Cortex of kidney (tissue), 1 donor: ENCODE measurements at places on chromosomes 6 and 20.

DNA sequence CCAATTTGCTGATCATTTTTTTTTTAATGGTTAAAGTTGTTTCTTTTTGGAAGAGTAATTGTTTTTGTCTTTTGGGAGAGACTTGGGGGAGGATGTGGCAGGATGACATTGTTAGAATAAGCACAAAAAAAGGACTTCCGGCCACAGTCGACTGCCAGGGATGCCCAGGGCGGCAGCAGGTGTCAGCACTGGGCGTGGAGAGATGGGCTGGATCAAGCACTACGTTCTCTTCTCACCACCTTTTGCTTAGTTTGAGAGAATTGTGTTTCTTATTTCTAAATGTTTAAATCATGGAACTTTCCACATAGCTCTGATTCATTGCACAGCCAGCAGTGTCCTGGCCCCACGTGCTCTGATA is 104.6 kb upstream of the FRMD1 start:
- no peak for DNase-seq

DNA sequence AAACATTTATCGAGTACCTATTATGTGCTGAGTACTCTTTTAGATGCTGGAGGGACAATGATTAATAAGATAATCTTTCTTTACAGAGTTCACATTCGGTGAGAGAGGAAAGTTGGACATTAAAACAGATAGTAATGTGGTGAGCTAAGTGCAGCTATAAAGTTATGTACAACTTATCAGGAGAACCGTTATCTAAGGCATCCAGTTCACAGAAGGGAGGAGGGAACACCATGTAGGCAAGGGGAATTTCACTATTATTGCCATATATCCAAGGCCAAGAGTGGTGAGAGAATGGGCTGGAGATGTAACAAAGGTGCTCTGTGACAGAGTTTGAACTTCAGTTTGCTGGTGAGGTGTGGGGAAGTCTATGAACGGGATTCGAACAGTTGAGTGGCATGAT is 105.8 kb downstream of the CARMIL1 start:
- DNase-seq = no peak

DNA sequence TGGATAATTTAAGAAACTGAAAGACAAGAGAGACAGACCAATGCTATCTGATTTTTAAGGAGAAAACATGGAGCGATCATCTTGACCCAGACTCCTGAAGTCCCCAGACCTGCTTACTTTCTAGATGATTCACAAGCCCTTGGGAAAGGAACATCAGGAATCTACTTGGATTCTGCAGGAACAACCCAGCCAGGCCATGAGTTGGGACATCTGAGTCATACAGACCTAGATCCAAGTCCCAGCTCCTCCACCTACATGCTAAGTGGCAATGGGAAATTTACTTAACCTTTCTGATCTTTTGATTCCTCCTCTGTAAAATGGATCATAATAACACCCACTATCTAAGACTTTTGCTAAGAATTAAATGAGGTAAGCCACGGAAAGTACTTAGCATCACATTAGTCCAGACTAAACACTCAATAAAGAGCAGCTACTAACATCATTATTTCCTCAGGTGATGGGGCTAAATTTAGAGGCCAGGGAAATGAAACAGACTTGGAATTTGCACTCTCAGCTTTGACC is 61.0 kb upstream of the MAFB start:
- DNase-seq = no peak

DNA sequence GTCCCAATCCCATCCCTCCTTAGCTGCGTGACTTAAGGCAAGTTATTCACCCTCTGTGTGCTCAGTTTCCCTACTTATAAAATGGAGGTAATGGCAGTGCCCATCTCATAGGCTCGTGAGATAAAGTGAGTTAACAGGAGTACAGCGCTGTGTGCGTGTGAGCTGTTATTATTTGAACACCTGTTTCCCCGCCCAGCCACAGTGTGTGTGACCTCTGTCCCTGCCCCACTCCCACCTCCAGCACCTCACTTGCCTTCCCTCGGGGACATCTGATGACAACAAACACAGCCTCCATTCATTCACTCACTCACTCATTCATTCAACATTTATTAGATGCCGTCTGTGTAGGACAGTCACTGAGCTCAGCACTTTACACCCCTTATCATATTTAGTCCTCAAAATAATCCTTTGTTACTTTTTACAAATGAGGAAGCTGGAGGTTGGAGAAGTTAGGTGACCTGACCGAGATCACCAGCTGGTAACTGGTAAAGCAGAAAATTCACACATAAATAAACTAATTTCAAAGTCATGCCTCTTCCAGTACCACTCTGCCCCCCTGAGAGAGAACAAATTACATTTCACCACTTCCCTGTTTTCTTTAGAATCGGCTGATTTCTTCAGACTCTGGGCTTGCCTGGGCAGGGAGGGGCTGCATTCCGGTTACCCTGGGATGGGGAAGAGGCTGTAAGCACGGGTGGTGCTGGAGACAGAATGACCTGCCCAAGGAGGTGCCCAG is 58.6 kb downstream of the CPNE5 start:
- no peak for DNase-seq

DNA sequence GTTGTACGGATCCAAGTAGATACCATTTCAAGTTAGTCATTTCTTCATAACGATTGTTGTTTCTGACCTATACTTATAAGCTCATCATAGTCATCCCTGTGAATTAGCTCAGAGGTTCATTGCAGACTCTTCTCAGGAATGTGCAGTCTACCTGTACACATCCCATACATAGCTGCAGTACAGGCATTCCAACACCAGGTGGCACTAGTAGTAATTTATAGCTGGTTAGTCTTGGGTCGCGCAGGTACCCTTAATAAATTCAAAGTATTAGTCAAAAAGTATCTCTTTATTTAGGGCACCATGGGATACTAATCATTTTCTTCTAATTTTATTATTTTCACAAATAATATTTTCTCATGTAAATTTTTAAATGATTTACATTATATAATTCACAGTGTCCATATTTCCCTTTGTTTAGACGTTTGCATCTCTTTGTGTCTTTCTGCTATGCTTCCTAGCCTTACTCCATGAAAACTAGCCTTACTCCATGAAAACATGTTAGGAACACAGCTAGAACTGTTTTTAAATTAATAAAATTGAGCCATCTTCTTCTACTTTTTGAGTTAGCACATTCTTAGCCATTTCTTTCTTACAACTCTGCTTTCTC is 128.6 kb upstream of the FAM83B start:
- DNase-seq = no peak

GRCh38 chr20:18851629-18852028 is 38.0 kb downstream of the SCP2D1 start:
- DNase-seq = no peak

GRCh38 chr6:47188588-47189021 is 121.1 kb downstream of the TNFRSF21 start:
- DNase-seq = no peak

- DNase-seq = no peak
Measured at GRCh38 chr20:45322952-45323383, 14.9 kb upstream of the MATN4 start.

DNA sequence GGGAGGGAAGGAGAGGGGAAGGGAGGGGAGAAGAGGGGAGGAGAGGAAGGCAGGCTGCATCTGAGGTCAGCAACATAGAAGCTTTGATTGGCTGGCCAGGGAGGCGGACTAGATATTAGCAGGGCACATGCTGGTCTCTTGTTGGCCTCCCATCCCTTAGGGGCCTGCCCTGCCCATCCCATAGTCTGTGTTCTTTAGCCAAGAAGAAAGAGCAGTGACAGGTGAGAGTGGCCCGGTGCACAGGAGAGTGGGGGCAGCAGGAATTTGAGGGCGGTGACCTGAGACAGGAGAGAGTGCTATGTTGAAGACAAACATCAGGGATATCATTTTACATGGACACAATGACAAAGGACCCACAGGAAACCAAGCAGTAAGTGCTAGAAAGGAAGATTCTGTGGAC is 413.5 kb downstream of the SYNE1 start:
- DNase-seq = no peak

DNA sequence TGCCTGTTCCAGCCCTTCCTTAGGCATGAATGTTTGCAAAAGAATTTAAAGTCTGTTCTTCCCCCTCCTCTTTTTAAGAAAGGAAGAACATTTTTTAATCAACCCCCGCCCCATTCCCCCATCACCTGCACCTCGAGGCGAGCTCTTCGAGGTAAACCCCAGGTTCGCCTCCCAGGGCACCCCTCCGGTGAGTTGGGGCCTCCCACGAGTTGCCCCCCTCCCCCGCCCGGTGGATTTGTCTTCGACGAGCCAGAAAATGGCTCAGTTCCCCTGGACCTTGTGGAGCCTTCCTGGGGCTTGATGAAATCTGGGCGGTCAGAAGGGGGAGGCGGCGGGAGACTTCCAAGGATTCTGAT is 256 bp upstream of the OVOL2 start:
- DNase-seq = no peak

GRCh38 chr6:26594131-26594498 is 2.6 kb upstream of the ABT1 start:
- no peak for DNase-seq

DNA sequence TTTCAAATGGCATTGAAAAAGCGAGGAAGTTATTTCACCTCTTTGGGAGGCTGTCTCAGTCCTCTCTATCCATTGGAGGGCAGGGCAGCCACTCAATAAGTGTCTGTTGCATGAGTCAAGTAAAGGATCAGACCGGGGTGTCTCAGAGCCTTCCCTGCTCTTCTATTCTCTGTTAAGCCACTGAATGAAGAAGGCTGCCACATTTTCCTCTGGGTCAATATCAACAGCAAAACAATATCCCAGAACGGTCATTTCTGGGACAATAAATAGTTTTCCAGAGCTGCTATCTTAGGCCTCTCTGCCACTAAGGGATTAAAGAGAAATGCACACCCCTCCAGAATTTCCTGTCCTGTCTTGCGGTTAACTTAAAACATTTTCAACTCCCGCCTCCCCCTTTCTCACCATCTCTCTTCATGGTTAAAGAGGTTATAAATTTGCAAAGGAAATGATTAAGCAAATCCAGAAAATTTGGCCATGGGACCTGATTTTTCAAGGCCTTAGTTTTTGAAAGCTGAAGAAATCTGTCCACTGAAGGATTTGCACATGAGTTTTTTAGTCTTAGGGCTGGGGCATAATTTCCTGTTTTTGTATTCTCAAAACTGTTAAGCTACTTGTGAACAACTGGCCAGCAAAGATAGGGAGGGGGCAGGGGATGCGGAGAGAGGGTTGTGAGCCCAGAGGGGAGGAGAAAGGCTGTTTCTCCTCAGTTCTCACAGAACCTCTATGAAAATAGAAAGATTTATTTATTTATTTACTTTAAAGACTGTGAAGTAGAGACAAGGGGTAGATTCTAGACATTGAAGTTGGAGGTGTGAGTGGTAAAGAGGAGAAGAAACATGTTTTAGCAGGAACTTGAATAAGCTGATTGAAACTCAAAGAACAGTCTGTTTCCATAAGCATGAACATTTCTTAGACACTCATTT is 135.7 kb downstream of the BCAS1 start:
- DNase-seq = no peak

DNA sequence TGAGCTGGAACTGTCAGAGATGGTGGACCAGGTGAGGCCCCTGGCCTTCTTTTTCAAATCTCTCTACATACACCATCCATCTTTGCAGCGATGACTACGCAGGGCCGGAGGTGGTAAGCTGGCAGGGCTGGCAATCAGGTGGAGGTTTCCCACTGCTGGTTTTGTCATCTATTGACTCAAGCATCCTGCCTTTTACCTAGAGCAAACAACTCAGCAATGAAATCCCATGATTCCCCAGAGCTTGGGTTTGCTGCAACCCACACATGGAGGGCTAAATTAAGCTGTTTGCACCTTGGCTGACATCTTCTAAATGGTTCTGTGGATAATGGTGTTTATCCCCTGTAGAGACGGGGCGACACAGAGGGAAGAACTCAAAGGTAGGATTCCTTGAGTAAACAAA is 170.2 kb downstream of the SCP2D1 start:
- no peak for DNase-seq

DNA sequence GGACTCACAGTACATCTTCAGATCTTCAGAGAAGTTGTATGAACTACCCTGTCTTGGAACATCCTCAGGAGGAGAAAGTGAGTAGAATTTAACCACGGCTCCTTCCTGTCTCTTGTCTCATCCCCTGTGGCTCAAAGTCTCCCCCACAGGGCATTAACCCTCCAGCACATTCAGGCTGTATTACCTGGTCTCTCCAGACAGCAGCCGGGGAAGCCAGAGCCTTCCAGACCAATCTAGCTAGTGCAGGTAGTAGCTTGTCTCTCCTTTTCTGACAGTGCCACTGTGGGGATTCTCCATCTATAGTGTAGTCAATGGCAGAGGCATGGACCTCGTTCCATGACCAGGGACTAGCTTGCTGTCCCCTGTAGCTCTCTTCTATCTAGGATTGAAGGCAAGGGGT is 16.9 kb upstream of the ELMO2 start:
- no peak for DNase-seq

- no peak for DNase-seq
Measured at GRCh38 chr6:12203001-12203400, 87.2 kb upstream of the EDN1 start.

- DNase-seq = no peak
Measured at GRCh38 chr6:165045631-165046030, 263.8 kb downstream of the C6orf118 start.

DNA sequence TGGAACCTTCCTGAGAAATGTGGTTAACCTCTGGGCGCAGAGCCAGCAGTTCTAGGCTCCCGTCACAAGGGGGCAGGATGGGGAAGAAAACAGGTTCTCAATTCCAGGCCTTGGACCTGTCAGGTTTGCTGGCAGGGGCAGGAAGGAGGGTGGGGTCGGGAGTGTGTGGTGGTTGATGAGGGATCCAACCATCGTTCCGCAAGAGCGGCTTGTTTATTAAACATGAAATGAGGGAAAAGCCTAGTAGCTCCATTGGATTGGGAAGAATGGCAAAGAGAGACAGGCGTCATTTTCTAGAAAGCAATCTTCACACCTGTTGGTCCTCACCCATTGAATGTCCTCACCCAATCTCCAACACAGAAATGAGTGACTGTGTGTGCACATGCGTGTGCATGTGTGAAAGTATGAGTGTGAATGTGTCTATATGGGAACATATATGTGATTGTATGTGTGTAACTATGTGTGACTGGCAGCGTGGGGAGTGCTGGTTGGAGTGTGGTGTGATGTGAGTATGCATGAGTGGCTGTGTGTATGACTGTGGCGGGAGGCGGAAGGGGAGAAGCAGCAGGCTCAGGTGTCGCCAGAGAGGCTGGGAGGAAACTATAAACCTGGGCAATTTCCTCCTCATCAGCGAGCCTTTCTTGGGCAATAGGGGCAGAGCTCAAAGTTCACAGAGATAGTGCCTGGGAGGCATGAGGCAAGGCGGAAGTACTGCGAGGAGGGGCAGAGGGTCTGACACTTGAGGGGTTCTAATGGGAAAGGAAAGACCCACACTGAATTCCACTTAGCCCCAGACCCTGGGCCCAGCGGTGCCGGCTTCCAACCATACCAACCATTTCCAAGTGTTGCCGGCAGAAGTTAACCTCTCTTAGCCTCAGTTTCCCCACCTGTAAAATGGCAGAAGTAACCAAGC is 29.6 kb downstream of the SRSF3 start:
- no peak for DNase-seq

DNA sequence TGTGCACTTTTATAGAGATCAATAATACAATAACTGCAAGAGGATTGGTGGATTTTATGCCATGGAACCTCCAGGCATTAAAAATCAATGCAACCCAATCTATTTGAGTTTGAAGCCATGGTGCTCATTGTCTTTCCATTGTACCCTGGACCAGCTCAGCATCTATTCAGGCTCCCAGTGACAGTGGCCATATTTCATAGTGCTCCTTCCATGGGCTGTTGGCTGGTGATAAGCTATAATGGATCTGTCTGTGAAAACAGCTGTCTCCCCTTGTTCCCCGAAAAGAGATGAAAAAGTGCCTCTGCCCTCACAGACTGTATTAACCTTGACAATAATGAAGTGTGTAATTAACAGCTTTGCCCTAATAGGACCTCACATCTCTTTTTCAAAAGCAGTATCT is 74.3 kb downstream of the LAMP5 start:
- no peak for DNase-seq
